ENCODE measurements at places on chromosomes 5 and 9. TPM values are rescaled to one million over a fixed set of nuclear protein-coding genes. Genes with fewer than 3 reads are reported as not detected.

PMPCA gene
- 76.5 TPM for total RNA-seq

CRHBP gene
- not detected for total RNA-seq

GRCh38 chr9:86767373-86767772 is 179.9 kb downstream of the GAS1 start:
- no peak for DNase-seq

- no peak for DNase-seq
Observed at GRCh38 chr9:96025995-96026602, 150.6 kb downstream of the ERCC6L2 start.

GRCh38 chr9:97808415-97808814 is 44.6 kb upstream of the FOXE1 start:
- no peak for DNase-seq

Measured in activated CD8-positive, alpha-beta memory T cell treated with anti-CD3 and anti-CD28 coated beads, Interleukin-2, amount 10 ng/mL, durations not matched to agents 7 days and 5 days (primary cell).